ENCODE measurements at places on chromosomes 2 and 18. TPM values are rescaled to one million over a fixed set of nuclear protein-coding genes. Genes with fewer than 3 reads are reported as not detected.

The MC2R gene
- total RNA-seq, result 0.05 TPM

The FEV gene
- not detected for total RNA-seq

The RAB27B gene
- 0.05 TPM for total RNA-seq

The ABCB11 gene
- total RNA-seq, result 0.05 TPM

The REG3A gene
- not detected for total RNA-seq

- H3K36me3 ChIP-seq, result no peaks in the 10 kb centered on the region
- no peaks in the 10 kb centered on the region for H3K4me1 ChIP-seq
- DNase-seq, result no peak
- H3K27ac ChIP-seq, result no peak overlapping the region
- H3K4me3 ChIP-seq, result no peak overlapping the region
These were observed 184.1 kb upstream of the ACVR2A start for GRCh38 chr2:147660680-147661079.

DNA sequence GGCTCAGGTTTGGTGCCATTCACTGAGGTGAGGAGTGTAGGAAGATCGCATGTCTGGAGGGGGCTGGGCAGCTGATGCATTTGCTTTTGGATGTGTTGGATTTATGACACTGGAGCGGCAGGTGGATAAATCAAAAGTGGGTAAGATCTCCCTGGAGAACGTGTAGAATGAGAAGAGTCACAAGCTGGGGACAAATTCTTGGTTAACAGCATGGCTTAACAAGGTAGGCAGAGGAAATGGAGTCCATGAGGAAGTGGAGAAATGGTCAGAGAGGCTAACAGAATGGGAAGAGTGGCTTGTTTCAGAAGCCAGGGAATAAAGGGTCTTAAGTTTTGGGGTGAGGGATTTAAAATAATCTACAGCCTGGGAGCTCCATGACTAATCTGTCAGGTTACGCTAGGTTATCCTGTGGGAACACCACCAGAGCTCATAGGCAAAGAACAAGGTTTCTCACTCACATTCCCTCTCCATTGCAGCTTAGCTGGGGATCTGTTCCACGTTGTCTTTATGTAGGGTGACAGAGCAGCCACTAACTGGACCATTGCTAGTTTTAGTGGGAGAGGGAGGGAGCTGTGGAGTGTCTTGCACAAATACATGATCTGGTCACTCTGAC, 12.8 kb downstream of the TSN start:
- H3K4me1 ChIP-seq, result no peaks in the 10 kb centered on the region
- H3K27me3 ChIP-seq, result no peaks in the 10 kb centered on the region
- H3K36me3 ChIP-seq, result no peaks in the 10 kb centered on the region
- H3K4me3 ChIP-seq, result no peak overlapping the region
- DNase-seq, result no peak

- H3K36me3 ChIP-seq, result no peaks in the 10 kb centered on the region
- no peaks in the 10 kb centered on the region for H3K4me1 ChIP-seq
- no peaks in the 10 kb centered on the region for H3K27me3 ChIP-seq
- DNase-seq, result no peak
- no peak overlapping the region for H3K27ac ChIP-seq
These were observed 97.2 kb downstream of the RTN4 start for GRCh38 chr2:54952978-54953456.

GRCh38 chr2:173150087-173150486, 74.4 kb downstream of the MAP3K20 start:
- H3K4me3 ChIP-seq, result no peak overlapping the region
- no peaks in the 10 kb centered on the region for H3K27me3 ChIP-seq
- DNase-seq, result no peak
- H3K36me3 ChIP-seq, result no peaks in the 10 kb centered on the region
- peaks cover 5% of the 10 kb centered on the region for H3K4me1 ChIP-seq
- no peak overlapping the region for H3K27ac ChIP-seq

- no peaks in the 10 kb centered on the region for H3K27me3 ChIP-seq
- H3K4me3 ChIP-seq, result no peak overlapping the region
- no peaks in the 10 kb centered on the region for H3K36me3 ChIP-seq
- no peak for DNase-seq
- no peaks in the 10 kb centered on the region for H3K4me1 ChIP-seq
- no peak overlapping the region for H3K27ac ChIP-seq
These were observed 41.6 kb downstream of the GPR155 start for GRCh38 chr2:174445248-174445647.

GRCh38 chr2:98944775-98945174, 8.8 kb upstream of the CRACDL start:
- H3K27me3 ChIP-seq, result no peaks in the 10 kb centered on the region
- peaks cover 2% of the 10 kb centered on the region for H3K4me1 ChIP-seq
- DNase-seq, result no peak
- H3K4me3 ChIP-seq, result no peak overlapping the region

DNA sequence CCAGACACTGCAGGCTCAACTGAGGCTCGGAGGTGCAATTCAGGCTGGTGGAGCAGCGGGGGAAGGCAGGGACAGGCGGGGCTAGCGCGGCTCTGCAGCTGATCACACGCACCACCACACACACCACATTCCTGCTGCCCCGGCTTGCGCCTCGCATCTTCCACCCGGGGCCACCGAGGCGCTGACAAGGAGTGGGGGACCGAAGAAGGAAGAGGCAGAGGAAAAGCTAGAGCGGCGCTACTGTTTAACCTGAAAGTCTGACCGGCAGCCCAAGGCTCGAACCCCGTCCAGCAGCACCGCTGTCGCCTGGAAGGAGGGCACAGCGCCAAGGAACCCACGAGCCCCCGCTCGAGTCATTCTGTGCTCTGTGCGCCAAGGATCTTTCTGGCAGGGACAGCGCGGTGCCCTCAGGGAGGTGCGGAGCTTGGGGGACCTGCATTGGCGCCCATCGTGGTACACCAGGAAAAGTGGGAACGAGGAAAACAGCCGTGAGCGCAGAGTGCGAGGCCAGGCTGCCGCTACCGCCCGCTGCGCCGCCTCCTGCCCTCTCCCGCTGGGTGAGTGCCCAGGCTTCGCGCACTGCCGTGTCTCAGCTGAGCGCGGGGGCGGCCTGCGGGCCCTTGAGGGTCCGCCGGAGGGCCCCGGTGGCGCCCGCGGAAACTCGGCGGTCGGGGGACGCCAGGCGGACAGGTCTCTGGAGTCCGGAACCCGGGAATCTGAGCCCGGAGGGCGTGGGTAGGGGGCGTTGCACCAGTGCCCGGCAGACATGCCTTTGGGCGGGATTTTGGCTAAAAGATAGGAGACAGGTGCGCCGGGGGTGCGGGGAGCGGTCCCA, 860 bp upstream of the KCNJ3 start:
- H3K36me3 ChIP-seq, result no peaks in the 10 kb centered on the region
- peaks cover 6% of the 10 kb centered on the region for H3K4me1 ChIP-seq
- peak overlapping the region; percentile 28 for H3K4me3 ChIP-seq
- no peak overlapping the region for H3K27ac ChIP-seq

DNA sequence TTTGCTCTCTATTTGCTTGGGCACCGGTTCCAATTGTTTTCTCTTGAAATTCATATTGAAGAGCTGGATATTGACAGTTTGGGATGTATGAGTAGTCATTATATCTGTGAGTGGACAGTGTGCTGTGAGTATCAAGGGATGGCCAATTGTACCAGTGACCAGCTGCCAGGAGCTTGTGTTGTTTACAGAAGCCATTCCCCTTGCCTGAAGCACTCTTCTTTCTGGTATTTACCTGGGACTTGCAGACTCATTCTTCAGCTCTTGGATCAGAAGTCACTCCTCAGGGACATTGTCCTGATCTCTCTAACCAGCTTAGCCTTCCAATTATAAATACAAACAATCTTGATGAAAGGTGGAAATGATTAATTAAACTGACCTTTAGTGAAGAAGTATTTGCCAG, 438.3 kb upstream of the LRATD1 start:
- H3K36me3 ChIP-seq, result no peaks in the 10 kb centered on the region
- no peak overlapping the region for H3K4me3 ChIP-seq
- H3K27ac ChIP-seq, result no peak overlapping the region
- no peak for DNase-seq
- H3K4me1 ChIP-seq, result no peaks in the 10 kb centered on the region
- H3K27me3 ChIP-seq, result no peaks in the 10 kb centered on the region

DNA sequence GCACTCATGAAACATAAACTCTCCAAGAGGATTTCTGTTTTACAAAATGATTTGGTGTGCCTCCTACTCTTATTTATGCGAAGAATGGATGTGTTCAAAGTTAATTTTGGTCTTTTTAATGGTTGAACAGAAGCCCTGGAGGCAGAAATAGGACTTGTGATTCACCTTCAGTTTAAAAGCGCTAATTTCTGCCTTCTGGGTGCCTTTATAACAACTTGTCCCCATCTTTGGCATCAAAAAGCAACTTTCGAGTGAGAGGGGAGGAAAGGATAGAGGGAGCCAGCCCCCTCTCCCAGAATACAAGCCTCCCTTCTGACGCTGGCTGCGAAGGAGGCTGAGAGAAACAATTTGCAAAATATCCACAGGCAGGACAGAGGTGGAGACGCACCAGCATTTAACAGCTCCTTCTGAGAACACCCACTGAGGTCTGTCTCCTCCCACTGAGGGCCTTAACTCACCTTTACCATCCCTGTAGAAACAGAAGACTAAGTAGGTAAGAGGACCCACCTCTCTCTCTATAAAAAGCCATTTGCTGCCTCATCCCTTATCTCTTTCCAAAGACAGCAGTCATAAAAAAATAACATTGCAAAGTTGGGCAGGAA, 24.3 kb upstream of the BCL11A start:
- no peaks in the 10 kb centered on the region for H3K4me1 ChIP-seq
- H3K36me3 ChIP-seq, result no peaks in the 10 kb centered on the region
- H3K27me3 ChIP-seq, result no peaks in the 10 kb centered on the region

DNA sequence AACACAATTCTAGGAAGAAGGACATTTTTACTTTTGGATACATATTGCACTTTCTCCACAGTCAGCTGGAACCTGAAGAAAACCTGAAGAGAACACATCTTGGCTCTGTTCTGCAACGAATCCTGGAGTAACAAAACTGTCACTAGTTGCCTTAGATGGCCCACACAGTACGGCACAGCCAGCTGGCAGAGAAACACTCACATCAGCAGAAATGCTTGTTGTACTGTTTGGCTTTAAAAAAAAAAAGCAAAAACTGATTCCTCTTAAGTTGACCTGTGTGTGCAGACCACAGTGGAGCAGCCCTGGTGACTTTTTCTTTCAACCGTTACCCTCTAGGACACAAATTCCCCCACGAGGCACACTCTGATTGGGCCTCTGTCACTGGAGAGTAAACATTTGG, 152.3 kb upstream of the TWIST2 start:
- no peak for DNase-seq
- no peaks in the 10 kb centered on the region for H3K27me3 ChIP-seq
- H3K4me1 ChIP-seq, result peaks cover 6% of the 10 kb centered on the region
- H3K27ac ChIP-seq, result no peak overlapping the region
- H3K36me3 ChIP-seq, result no peaks in the 10 kb centered on the region
- no peak overlapping the region for H3K4me3 ChIP-seq

All from ovary (tissue), 10 donors.